ENCODE measurements at places on chromosomes 12 and 14. TPM values are rescaled to one million over a fixed set of nuclear protein-coding genes. Genes with fewer than 3 reads are reported as not detected.

- DNase-seq, result no peak
Measured at GRCh38 chr14:27050208-27050607, 452.4 kb upstream of the NOVA1 start.

The DLK1 gene
- total RNA-seq, result 38.0 TPM

DNA sequence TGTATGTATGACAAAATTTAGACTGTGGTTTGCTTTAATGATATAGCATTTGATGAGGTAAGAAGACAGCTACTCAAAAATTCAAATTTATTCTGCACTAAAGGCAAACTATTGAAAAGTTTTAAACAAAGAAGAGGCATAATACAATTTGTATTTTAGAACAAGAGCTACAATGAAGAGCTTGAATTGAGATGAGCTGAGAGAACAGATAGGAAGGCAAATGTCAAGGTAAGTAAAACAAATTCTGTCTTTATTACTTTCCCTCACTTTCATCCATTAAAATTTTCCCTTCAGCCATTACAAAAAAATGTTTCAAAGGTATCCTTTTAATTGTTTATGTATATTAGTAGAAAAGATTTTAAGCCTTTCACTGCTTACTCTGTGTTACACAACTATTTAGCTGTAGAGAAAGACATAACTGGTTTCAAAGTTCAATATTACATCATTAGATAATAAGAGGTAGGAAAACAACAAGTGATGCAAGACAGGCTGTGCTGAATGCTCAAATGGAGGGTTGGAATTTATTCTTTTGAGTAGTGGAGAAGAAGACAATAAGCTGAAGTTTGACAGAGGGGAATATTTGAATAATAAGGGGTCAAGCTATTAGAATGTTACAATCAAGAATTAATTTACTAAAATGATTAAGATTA is 1334.1 kb downstream of the FSCB start:
- DNase-seq, result no peak

DNA sequence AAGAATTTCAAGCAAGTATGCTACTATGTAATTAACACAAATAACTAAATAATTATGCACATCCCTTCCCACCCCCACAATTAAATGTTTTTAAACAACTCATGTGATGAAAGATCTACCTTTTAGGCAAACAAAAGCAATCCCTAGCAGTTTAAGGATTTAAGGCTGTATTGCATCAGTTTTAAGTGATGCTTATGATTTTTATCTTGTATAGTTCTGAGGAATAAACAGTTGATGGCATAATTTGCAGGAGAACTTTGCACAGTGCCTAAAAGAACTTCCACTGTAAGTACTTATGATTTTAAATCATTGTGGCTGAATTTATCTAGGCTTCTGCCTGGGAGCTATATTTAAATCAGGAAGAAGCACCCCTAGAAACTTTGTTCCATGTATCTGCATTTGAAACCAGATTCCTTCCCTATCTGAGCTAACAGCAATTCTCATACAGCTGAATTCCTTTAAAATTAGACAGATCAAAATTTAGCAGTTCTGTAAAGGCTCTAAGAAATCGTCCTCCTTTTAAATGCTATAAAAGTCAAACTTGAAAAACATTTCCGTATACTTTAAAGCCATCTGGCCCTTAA is 388.6 kb downstream of the BCAT1 start:
- DNase-seq, result no peak

GRCh38 chr12:106152334-106152733 is 13.6 kb upstream of the NUAK1 start:
- DNase-seq, result no peak

Measured in psoas muscle (tissue), 8 donors.